Stimulated activated CD4-positive, alpha-beta T cell treated with anti-CD3 and anti-CD28 coated beads, Interleukin-4, amount 100 ng/mL, for 4 hours (primary cell): ENCODE measurements at places on chromosomes 2 and 18.

DNA sequence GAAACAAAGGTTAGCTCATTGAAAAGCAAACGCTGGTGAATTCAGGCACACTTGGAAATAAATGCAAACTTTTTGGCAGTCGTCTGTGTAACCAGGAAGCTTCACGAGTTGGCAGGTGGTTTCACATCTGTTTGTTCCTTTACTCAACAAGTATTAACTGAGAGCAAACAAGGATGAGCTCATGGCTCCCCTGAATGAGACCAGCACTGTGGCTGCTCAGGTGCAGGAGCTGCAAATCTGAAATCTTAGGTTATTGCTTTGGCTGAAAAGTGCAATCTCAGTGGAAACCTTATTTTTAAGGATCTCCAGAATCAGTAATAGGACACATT lies 46.3 kb downstream of the SH3RF3 start:
- DNase-seq = no peak

GRCh38 chr18:73462092-73462491 lies 594.3 kb upstream of the NETO1 start:
- no peak for DNase-seq

DNA sequence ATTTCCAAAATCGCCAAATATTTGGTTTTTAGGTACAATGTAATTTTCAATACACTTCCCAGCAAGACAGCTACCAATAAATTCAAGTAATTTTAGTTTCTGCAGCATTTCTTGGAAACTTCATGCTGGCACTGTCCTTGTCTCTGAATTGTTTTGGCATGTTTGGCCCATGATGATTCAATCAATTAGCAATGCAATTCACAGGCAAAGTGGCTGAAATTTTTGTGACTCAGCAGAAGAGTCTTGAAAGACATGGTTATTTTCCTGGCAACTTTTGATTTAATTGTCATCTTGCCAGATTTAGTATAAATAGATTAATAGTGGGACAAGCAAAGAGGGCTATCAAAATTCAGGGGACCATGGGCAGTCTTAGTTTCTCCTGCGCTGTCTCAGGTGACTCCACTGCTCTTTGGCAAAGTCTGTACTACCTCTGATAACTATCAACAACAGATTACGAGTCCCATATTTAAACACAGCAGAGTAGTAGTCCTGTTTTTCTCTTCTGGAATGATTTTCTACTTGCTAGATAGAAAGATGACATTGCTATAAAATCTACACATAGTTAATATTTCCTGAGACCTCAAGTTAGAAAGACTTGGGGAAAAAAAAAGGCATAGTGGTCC lies 88.9 kb upstream of the CYP26B1 start:
- DNase-seq = no peak

DNA sequence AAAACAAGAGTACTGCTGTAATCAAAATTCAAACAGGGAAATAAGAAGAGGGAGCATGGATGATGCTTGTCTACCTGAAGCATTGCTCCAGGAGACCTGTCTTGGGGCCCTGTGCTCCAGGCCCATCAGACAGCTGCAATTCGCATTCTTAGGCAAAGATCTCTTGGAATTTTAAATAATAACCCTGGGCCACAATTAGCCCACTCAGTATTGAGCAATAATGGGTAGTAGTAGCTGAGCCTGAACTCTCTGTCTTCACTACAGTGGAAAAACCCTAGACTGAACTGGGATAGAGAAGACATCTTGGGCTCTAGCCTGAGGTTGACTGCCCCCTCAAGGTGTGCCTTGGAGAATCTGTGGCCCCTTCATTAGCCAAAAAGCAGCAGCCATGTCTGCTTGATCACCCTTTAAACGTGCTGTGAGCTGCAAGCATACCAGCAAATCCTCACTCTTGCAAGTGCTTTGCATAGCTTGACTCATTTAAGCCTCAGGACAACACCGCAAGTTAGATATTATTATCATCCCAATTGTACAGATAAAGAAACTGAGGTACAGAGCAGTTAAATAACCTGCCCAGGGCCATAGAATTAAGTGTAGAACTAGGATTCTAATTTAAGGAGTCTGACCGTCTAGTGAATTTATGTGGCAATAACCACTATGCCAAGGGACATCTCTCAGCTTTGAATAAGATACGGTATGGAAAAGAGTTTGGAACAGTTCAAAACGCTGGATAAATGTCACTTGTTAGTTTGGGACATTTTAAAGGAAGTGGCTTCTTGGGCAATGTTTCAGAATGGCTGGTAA lies 69.0 kb downstream of the DDX1 start:
- no peak for DNase-seq

DNA sequence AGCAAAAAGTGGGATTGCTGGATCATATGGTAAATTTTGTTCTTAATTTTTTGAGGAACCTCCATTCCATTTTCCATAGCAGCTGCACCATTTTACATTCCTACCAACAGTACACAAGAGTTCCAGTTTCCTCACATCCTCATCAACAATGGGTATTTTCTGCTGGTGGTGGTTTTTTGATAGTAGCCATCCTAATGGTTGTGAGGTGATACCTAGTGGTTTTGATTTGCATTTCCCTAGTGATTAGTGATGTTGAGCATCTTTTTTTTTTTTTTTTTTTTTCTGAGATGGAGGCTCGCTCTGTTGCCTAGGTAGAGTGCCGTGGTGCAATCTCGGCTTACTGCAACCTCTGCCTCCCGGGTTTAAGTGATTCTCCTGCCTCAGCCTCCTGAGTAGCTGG lies 30.5 kb downstream of the METTL21A start:
- DNase-seq = no peak

GRCh38 chr18:57150828-57151227 lies 3.9 kb downstream of the BOD1L2 start:
- no peak for DNase-seq

DNA sequence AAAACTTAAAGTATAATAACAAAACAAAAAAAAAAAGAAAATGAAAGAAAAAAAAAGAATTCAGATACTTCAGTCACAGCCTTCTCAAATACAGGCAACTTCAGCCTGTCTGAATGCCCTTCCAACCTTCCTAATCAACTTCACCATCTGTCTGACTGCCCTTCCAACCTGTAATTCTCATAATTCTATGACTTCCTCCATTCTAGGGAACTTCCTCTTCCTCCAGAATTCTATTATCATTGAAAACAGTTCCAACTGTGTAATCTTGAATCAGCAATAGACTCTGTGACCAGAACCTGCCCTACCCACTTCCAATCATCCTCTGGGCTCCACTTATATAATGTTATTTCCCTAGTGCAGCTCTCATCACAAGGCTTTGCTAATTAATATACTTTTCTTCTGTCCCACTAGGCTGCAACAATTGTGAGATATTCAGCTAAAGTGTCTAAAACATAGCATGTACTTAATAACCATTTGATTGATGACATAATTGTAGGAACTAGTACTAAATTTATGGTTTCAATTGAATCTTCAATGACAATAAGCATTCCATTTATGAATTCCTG lies 127.3 kb downstream of the UPP2 start:
- no peak for DNase-seq

GRCh38 chr2:136008205-136008865 lies 22.9 kb upstream of the DARS1 start:
- DNase-seq = no peak

- DNase-seq = no peak
Measured at GRCh38 chr2:230758566-230759480, 46.2 kb downstream of the CAB39 start.
